ENCODE measurements at places on chromosomes 12 and 14. TPM values are rescaled to one million over a fixed set of nuclear protein-coding genes. Genes with fewer than 3 reads are reported as not detected.

The DPPA3 gene
- total RNA-seq, result not detected

The SLC6A12 gene
- 0.85 TPM for total RNA-seq

The SERPINA9 gene
- not detected for total RNA-seq

The TMEM116 gene
- total RNA-seq, result 9.4 TPM

The NKX2-8 gene
- not detected for total RNA-seq

The PTPN6 gene
- total RNA-seq, result 0.88 TPM
